ENCODE measurements at places on chromosomes 13 and 19. TPM values are rescaled to one million over a fixed set of nuclear protein-coding genes. Genes with fewer than 3 reads are reported as not detected.

DNA sequence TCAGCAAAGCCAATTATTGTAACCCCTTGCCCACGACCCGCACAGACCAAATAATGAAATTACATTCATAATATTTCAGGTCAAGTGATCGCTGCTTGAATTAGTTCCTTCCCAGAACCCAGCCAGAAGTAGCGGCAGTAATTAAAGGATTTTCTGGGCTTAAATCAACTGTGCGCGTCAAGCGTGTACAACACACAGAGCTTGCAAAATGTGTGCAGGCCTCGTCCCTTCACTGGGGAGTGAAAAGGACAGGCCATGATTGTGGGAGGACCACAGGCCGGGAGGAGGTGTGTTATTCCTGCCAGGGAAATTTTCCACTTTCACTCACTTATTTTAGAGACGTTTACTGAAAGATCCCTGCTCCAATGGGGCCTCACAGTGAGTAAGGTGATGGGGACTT lies 84.9 kb downstream of the CHST8 start:
- no peak for DNase-seq

GRCh38 chr19:8333767-8334457 lies 9.2 kb downstream of the KANK3 start:
- DNase-seq = no peak

- peak; percentile 74 for DNase-seq
These were observed 19.7 kb downstream of the PNPLA6 start for GRCh38 chr19:7554990-7555864.

DNA sequence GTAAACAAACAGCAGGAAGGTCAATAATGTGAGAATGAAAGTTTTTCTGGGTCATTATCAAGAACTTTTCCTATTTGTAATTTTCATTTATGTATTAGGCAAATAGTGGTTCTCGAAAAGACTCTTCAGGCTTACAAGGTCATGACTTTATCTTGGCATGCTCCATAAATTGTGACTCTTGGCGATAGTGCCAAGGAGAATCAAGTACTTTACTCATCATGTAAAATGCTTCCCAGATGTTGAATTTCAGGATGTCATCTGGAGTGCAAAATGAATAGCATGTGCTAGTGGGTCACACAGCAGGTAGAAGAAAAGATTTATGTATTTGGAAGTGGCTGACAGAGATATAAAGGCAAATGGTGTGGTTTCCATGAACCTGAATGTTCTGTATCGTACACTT lies 1492.7 kb upstream of the PCDH20 start:
- DNase-seq = no peak

GRCh38 chr13:50401049-50401505 lies 385.8 kb downstream of the KCNRG start:
- no peak for DNase-seq

The MADCAM1 gene
- 1.2 TPM for total RNA-seq

The CBLC gene
- total RNA-seq = 3.2 TPM

The N4BP2L2 gene
- total RNA-seq = 168 TPM
